Muscle of arm (tissue), 14 donors: ENCODE measurements at places on chromosomes 6 and 20. TPM values are rescaled to one million over a fixed set of nuclear protein-coding genes. Genes with fewer than 3 reads are reported as not detected.
A peak's percentile ranks its signal among the peaks of the same experiment; 100 is the strongest.

DNA sequence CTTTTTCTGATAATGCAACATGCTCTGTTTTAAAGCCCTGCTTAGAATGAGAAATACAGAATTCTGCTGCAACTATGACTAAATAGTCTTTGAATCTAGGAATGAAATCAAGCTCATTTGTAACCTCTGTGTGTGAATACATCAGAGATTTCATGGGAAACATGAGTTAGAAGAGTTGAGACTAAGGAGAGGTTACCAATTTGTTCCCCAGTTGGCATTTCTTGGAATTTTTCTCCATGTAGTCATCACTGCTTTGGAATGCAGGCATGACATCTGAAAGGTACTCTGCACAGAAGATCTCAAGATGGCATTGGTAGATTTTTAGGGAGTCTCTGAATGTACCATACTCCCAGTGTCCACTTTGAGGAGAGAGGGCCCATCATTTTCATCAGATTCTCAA lies 237.2 kb downstream of the TFAP2A start:
- DNase-seq, result no peak

The COX4I2 gene
- 6.7 TPM for polyA plus RNA-seq

- no peak for DNase-seq
Observed at GRCh38 chr6:127841811-127842210, 59.0 kb downstream of the THEMIS start.

The GPR6 gene
- polyA plus RNA-seq, result not detected

The IL17F gene
- polyA plus RNA-seq, result not detected

GRCh38 chr6:6622501-6622900 lies 34.0 kb downstream of the LY86 start:
- DNase-seq, result no peak

DNA sequence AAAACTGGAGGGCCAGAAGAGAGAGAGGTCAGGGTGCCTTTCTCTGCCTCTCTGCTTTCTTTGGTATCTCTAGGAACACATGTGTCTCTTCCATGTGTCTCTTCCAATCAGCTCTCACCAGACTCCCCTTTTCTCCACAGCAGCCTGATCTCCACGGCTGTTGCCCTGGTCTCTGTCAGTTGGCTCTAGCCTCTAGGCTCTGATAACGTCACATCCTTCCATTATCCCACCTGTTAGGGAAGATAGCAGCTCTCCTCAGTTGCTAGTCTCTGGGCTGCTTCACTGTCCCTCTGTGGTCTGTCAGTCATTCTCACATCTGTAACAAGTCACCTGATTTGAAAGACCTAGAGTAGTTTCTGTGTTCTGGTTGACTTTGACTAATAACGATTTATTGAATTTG lies 80.2 kb downstream of the PLCB4 start:
- no peak for DNase-seq

DNA sequence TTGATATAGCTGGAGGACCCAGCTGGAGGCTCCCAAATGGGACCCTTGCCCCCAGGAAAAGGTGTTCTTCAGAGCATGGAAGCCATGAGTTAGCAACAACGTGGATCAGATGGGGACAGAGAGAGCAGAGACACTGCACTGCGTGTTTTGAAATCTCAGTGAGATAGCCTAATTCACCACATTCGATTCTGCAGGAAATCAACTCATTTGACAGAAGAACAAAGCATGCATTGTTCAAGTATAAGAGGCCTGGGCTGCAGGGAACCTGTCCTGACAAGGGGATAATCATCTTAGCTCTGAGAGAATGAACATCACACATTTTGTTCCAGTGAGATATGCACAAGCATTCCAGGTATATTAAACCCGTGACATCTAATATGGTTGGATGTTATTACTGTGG lies 450.2 kb downstream of the CDH26 start:
- no peak for DNase-seq

The HSPA12B gene
- polyA plus RNA-seq, result 23.7 TPM

DNA sequence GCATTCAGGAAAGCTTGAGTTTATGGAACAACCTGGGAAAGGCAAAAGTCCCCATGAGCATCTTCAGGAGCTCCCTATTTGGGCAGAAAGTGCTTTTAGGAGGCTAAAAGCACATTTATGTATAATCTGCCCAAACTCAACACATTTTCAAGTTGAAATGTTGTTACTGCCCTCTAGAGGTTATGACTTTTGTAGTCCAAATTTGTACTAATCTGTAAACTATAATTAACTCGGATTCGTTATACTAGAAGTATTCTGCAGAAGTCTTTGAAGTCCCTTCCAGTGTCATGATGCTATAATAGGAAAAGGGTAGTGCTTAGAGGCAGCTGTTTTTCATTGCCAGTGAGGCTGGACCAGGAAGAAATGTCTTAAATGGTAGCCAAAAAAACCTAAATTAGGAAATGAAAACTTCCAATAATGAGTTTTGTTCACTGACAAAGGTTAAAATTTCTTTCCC lies 44.8 kb upstream of the EMILIN3 start:
- DNase-seq, result peak; percentile 48

DNA sequence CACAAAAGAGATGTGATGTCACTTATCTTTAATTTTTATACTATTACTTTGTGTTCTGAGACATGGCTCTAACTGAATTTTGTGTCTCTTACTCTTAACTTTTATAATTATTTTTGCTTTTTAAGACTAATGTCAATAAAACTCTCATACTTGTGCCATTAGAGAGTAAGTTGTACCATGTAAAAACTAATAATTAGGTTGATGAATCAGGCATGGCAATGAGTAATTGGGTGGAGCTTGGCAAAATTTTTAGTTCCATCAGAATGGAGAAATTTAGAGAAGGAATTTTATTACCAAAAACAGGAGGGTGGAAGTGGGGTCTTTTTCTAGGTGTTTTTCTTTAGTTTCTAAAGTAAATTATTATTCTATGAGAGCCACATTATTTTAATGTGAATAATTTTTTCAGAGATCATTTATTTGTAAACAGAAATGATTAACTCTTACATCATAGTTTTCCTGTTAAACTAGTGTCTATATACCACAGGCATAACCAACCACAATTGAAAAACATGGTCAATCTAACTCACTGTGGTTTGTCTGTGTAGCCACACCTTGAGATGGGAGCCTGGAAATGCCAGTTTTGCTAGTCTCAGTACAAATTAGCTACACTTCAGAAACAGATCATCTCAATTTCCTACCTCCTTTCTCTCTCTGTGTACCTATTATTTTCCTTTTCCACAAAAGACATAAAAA lies 51.8 kb downstream of the ELOVL4 start:
- DNase-seq, result no peak

DNA sequence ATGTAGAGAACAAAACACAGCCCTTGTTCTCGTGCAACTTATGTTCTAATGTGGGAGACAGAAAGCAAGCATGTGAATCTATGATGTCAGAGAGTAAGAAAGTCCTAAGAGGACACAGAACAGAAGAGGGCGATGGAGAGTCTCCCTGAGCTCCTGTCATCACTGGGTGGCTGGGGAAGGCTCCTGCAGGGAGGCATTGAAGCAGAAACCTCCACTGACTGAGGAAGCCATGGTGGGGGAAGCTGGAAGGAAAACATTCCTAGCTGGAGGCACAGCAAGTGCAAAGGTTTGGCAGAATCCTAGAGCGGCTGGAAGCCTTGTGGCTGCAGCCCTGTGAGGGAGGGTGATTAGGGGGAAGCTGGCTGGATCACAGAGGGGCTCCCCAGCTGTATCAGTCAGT lies 248.0 kb downstream of the CDH26 start:
- no peak for DNase-seq

DNA sequence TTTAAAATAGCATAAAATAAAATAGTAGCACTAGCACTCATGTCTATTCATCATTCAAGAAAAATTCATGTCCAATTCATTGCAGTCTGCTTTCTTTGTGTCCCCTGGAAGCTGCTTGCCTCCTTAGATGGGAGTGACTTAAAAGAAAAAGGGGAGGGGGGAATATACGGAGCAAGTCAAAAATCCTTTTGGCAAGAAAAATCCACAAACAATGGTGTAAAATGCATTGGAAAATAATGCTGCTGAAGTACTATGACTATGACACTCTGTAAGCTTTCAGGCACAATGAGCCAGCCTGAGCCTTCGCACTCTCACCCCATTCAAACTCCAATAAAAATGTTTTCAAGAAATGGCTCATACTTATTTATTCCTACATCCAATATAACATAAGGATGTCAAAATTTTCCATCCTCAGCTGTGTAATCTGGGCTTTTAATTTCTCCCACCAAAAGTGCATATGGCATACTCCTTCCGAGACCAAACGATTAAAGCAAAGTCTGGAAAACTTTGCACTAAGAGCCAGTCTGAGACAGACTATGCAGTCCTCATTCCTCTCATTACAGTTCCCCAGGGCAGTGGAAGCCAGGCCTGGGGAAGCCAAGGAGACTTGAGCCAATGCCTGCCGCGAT lies 790 bp downstream of the NEDD9 start:
- no peak for DNase-seq

- DNase-seq, result no peak
Observed at GRCh38 chr6:169940481-169941271, 189.3 kb downstream of the ERMARD start.

- DNase-seq, result no peak
Observed at GRCh38 chr6:125195526-125195925, 42.0 kb downstream of the TPD52L1 start.

The PPP1R11 gene
- 45.4 TPM for polyA plus RNA-seq

The L3MBTL3 gene
- 5.9 TPM for polyA plus RNA-seq

DNA sequence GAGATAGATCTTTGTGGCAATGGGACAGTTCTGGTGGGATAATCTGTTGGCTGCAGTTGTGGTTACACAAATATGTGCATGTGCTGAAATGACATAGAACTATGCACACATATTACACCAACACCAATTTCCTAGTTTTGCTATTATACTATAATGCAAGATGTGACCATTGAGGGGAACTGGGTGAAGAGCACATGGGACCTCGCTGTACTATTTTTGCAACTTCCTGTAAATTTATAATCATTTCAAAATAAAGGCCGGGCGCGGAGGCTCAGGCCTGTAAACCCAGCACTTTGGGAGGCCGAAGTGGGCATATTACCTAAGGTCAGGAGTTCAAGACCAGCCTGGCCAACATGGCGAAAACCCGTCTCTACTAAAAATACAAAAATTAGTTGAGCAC lies 8.7 kb downstream of the ARMC12 start:
- DNase-seq, result no peak

GRCh38 chr6:37643851-37644672 lies 53.6 kb downstream of the MDGA1 start:
- no peak for DNase-seq

The PRL gene
- polyA plus RNA-seq, result 2.6 TPM

DNA sequence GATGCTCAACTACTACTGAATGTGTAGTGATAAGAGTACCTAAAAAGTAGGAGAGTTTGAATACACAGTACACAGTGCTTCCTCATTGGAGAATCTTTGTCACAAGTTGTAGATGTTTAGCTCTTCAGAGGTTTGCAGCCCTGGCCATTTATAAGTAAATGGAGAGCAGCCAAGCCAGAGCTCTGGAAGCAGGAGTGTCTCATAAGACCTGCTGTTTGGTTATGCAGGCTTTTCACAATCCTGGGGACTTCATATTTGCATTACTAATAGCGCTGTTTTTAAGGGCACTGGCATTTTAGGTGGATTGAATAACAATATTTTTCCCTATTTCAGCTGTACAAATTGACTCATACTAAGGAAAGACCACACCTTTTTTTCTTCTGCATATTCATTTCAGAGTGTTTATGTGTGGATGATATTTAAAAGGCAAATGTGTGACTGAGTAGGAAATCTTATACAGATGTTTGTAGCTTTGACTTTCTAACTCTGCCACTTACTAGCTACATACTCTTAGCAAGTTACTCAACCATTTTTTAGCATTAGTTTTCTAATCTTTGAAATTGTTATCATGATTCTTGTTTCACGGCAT lies 730.5 kb upstream of the MAP3K7 start:
- peak; percentile 22 for DNase-seq

The KCNB1 gene
- polyA plus RNA-seq, result 7.9 TPM

The OR2H1 gene
- polyA plus RNA-seq, result not detected

The COL10A1 gene
- polyA plus RNA-seq, result 0.45 TPM

DNA sequence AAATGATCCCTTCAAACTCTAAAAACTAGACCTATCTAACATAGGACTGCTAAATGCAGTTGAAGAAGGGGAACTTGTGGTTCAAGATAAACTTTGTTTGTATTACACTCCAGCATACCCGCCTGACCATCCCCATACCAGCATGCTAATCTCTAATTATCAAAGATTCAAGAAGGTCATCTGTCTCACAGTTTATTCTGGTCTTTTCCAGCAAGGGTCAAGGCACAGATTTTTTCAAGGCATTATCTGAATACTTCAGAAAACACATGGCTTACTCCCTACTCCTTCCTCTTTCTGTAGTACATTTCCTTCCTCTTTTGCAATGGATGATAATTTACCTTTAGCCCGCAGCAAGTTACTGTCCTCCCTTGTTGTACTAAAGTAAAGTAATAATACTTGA lies 174.1 kb downstream of the PKHD1 start:
- DNase-seq, result no peak

The BEND6 gene
- 3.8 TPM for polyA plus RNA-seq

The JPH2 gene
- polyA plus RNA-seq, result 71.9 TPM

DNA sequence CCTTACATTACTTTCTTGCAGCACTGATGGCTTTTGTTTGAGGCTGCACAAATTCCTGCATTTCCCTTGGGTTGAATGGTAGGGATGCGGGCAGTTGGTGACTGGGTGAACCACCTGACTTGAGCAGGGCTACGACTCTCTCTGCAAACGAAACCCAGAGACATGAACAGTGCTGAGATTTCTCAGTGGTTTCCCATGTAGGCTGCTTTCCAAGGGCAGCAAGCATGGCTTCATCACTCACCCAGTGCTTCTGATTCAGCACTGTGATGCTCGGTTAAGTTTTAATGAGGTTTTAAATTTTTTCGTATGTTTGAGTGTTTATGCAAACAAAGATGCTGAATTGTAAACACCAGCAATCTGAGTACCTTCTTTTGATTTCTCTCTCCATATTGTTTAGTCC lies 127.2 kb downstream of the MTHFD1L start:
- DNase-seq, result no peak

The CNR1 gene
- 0.84 TPM for polyA plus RNA-seq

The SMLR1 gene
- polyA plus RNA-seq, result 0.10 TPM

GRCh38 chr6:88698661-88699060 lies 264.8 kb downstream of the RNGTT start:
- DNase-seq, result no peak

DNA sequence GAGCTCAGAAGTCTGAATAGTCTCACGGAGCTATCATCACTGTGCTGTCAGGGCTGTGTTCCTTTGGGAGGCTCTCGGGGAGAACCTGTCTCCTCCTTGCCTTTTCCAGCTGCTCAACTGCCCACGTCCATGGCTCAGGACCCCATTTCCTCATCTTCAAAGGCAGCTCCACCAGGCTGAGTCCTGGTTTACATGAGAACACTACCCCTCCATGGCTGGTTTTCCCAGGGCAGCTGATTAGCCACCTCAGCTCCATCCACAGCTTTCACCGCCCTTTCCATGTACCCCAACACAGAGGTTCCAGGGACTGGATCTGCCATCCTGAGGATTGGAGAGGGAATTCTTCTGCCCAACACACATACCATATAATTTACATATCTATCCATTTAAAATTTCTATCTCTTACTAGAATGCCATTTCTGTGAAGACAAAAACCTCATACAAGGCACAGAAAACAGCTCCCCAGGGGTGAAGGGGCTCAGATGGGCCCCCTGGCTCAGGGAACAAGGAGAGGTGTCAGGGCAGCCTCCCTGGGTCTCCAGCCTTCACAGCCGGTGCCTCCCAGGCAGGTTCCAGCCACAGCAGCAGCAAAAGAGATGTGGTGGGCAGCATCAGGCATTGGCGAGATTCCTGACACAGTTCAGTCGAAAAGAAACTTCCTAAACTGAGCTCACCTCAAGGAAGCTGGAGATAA lies 2.2 kb upstream of the RAET1E start:
- DNase-seq, result no peak
